ENCODE measurements at places on chromosomes 16 and 17.

- DNase-seq = peak; percentile 43
Observed at GRCh38 chr16:85615014-85615851, 2.1 kb downstream of the GSE1 start.

DNA sequence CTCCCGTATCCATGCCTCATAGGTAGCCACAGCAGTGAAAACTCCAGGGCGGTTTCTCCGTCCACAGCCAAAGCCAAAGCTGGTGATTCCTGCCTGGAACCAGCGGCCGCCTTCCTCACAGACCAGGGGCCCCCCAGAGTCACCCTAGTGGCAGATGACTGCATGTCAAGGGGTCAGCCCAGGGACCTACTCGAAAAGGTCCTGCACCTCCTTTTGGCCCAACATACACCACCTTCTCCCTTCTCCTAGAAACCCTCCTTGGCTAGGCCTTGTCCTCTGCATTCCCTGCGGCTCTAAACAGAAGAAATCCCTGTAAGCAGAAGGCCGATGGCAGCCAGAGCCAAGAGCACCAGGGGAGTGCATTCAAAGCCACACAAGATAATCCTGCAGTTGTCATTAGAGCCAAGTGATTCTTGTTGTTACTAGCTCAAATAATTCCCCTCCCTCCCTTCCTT, 6.1 kb downstream of the PRSS36 start:
- no peak for DNase-seq

DNA sequence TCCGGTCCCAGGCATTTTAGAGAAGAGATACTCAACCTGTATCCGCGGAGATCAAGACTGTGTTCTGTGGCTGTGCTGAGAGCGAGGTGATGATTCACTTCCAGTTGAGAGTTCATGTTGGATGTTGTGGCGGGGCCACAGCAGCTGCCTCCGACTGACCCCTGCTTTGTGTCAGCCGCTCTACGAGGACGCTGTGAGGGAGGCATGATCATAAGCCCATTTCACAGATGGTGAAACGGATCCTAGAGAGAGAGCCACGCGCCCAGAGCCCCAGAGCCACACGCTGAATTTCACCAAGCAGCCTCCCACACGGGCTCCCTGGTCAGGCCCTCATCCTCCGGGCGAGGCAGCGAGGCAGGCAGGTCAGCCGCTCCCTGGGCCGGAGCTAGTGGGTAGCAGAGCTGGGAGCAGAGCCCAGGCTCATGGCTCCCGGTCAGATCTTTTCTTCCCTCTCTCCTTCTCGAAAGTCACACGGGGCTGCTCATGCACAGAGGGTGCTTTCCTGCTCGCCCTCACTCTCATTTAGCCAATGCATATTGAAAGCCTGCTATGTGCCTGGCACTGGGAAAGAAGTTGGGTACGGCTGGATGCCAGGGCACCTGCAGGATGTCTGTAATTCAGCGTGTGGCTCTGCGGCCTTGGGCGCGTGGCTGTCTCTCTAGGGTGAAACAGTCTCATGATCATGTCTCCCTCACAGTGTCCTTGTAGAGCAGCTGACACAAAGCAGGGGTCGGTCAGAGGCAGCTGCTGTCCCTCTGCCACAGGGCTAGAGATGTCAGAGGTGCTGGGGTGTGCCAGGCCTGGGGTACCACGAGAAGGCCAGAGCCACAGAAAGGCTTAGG, 155.6 kb upstream of the CHMP6 start:
- no peak for DNase-seq

DNA sequence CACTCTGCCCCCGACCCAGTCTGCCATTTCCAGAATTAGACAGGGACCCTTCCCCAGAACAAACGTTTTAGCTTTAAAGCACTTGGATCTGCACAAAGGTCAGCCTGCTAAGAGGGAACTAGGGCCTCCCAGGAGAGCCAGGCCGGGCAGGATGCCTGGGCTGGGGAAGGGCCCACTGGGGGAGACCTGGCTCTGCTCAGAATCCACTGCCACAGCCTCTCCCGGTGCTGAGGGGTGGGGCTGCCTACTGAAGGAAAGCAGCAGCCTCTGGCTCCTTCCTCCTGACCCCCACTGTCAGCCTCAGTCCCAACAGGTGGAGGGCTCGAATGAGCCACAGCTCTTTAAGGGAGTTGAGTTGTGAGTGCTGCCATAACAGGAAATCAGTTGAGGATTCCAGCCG, 1.7 kb downstream of the YBX2 start:
- DNase-seq = no peak

GRCh38 chr17:76640550-76641380, 2.8 kb downstream of the ST6GALNAC1 start:
- no peak for DNase-seq

DNA sequence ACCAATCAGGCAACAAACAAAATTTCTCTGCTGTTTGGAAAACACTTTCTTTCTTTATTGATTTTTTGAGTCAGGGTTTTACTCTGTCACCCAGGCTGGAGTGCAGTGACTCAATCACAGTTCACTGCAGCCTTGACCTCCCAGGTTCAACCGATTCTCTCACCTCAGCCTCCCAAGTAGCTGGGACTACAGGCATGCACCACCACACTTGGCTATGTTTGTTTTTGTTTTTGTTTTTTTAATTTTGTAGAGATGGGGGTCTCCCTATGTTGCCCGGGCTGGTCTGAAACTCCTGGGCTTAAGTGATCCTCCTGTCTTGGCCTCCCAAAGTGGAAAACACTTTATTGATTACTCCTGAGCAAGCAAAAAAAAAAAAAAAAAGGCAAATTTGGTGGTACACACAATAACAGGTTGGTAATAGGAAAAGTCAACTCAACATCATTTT, 276.4 kb downstream of the SOX9 start:
- DNase-seq = no peak
